Stimulated activated CD8-positive, alpha-beta memory T cell treated with anti-CD3 and anti-CD28 coated beads, Interleukin-15, amount 100 ng/mL, for 48 hours (primary cell): ENCODE measurements at places on chromosomes 4 and X.

GRCh38 chr4:25535278-25535677 is 120.4 kb upstream of the SLC34A2 start:
- no peak for DNase-seq

DNA sequence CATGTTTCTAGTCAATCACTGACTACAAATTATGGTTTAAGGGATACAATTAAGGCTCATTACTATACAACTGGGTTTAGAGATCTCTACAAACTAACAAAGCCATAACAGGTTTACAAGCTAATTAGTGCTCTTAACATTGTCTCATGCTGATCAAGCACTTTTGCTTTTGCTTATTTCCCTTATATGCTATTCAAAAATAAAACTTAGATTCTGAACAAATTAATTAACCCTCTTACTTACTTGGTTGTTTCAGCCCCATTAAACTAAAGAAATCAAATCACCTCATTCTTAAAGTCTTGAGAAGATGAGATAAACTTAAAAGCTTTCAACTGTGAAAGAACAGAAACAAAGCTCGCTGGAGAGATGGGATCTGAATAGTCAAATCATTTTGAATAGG is 2024.5 kb upstream of the ADGRL3 start:
- DNase-seq = no peak

DNA sequence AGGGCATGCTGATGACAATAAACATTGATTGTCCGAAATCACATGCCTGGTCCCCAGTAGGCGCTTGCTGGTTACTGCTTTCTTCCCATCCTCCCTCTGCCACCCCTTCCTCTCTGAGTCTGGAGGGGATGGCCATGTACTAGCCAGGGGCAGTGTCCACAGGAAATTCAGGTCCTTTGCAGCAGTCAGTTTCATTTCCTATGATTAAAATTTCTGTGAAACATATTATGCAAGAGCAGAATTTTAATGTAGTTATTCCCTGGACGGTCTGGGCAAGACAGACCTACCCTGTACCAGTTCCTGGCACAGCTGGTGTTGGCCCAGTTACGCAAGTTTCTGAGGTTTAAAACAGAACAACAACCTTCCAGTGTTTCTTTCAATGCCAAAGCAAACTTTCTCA is 28.2 kb upstream of the TLR2 start:
- DNase-seq = no peak

GRCh38 chr4:186621959-186622553 is 66.7 kb upstream of the MTNR1A start:
- DNase-seq = no peak

DNA sequence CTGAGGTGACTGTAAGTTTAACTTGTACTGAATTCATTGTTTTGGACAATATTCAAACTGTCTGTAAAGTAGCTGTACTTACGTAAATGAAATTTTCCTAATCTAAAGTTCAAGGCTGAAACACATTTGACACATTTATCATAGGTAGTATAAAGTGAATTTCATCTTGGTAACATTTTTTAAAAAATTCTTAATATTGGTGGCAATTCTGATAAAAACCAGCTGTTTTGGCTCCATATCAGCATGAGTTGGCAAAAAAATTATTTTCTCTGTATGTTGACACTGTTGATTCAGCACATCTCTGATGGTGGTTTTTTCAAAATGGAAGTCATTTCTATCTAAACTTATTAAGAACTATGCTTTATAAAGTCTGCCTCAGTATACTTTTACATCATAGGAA is 30.9 kb downstream of the CXorf58 start:
- DNase-seq = no peak
